Stimulated activated CD4-positive, alpha-beta T cell treated with anti-CD3 and anti-CD28 coated beads, Interleukin-1b, Interleukin-23, amount 100 ng/mL, for 4 hours (primary cell): ENCODE measurements at places on chromosomes 5 and 9.

DNA sequence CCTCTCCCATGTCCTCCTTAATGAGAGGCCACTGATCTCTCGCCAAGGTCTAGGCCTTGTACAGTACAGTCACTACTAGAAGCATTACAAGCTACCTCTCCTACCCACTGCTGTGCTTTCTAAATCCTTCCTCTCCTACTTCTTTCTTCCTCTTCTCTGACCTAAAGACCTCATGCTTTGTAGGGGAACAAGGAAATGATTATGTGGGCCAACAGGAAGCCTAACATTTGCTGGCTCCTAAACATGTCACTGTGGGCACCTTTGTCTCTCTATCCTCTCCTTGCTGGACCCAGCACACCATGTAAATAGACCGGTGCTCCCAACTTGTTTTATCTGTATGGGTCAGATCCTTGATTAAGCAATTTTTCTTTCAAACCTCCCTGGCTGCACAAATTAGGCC, 16.7 kb downstream of the SLC28A3 start:
- no peak for DNase-seq

- DNase-seq = no peak
Observed at GRCh38 chr5:126799780-126800179, 22.8 kb downstream of the LMNB1 start.

DNA sequence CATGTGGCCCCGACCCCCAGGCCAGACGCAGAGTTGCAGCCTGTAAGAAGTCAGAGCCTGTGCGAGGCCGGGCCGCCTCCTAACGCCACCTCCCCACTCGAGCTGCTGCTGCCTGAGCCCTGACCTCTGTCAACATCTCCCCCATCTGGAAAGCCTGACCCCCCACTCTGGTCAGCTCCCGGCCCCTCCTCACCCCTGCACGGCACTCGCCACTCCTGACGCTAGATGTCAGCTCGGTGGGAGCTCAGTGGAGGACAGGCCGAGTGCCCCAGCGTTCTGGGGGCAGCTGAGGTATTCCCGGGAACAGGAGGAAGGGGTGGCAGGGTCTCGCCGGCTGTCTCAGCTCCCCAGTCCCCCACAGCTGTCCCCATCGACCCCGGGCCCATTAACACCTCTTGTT, 19.9 kb downstream of the LHX3 start:
- no peak for DNase-seq

- DNase-seq = no peak
Observed at GRCh38 chr9:112145886-112146285, 29.2 kb downstream of the SUSD1 start.
